ENCODE measurements at places on chromosomes 12 and 14. TPM values are rescaled to one million over a fixed set of nuclear protein-coding genes. Genes with fewer than 3 reads are reported as not detected.

DNA sequence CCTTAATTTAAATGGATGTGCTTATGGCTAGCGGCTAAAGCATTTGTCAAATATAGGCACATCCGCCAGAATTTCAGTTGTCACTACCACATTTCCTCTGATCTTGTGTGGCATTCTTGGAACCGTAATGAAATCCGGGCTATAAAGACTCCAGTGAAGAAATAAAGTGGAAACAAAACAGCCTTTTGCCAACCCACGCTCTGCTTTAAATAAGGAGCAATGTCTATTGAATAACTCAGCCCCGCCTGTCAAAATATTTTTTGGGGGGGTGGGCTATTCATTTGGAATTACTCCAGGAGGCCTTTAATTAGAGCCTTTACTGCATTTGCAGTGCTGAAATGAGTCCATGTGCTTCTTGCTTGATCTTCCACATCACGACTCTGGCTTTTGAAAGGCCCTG is 179.6 kb upstream of the RPH3A start:
- DNase-seq = no peak

- no peak for DNase-seq
Measured at GRCh38 chr14:56094076-56094475, 24.1 kb upstream of the PELI2 start.

- no peak for DNase-seq
Measured at GRCh38 chr12:109092497-109093021, 713 bp downstream of the ALKBH2 start.

- DNase-seq = no peak
Measured at GRCh38 chr12:104971306-104971705, 13.2 kb upstream of the SLC41A2 start.

PPM1H gene
- 16.2 TPM for total RNA-seq

GPRC5A gene
- total RNA-seq = 26.2 TPM

DNA sequence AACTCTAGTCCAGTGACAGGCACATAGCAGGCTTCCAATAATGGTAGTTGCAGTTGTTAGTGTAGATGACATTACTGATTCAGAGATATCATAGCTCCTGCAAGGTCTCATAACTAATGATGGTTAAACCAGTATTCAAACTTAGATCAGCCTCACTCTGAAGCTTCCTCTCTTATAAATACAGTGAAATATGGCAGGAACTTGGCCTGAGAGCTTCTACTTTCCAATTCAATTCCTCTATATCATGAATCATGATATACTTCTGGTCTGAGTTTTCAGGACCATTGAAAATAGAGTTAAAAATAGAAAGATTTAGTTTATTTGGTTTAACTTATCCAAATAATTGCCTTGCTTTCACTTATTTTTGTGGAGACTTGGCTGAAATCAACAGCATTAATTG is 167.5 kb upstream of the NOVA1 start:
- no peak for DNase-seq

- no peak for DNase-seq
Measured at GRCh38 chr12:1926251-1926657, 7.8 kb upstream of the CACNA2D4 start.

DNA sequence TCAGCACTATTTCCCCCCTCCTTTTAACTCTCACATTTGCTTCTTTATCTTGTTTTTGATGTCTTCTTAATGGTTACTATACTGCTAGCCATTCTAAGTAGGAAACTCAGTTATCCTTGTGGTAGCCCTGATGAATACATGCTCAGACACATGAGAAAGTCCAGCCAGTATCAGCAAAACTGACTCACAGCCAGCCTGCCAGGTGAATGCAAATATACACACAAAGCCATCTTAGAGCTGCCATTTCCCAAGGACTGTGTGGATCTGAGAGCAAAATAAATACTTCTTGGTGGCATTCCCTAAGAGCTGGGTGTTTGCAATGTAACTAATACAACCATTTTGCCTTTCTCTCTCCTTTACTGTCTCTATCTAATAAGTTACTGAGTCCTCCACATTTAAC is 455.2 kb downstream of the CCER1 start:
- DNase-seq = no peak

GRCh38 chr12:93335603-93336162 is 42.0 kb upstream of the NUDT4 start:
- DNase-seq = no peak

- no peak for DNase-seq
Measured at GRCh38 chr12:107631715-107632114, 53.9 kb upstream of the PWP1 start.

- no peak for DNase-seq
Measured at GRCh38 chr14:60161196-60162107, 3.7 kb downstream of the DHRS7 start.
